Spinal cord (tissue), 10 donors: ENCODE measurements at places on chromosomes 1 and 21.
A peak's percentile ranks its signal among the peaks of the same experiment; 100 is the strongest.

- no peak for DNase-seq
Observed at GRCh38 chr1:224262373-224263054, 67.5 kb downstream of the NVL start.

- DNase-seq = no peak
Observed at GRCh38 chr1:197825541-197825940, 50.3 kb upstream of the DENND1B start.

DNA sequence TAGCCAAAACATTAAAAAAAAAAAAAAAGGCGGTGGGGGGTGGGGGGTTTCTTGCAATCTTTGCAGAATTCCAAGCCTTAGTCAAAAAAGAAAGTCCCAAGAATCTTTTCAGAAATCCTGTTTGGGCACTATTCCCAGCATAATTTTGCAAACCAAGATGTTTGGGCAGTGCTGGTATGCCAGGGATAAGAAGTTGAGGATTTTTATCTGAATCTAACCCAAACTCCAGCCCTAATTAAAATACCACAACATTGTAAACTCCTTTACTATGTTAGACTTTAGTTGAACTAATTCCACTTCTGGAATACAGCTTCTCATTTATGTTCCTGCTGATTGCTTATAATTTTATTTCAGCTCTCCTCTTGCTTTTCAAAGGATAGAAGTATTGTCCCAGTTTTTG is 504.1 kb upstream of the ADGRL2 start:
- no peak for DNase-seq

DNA sequence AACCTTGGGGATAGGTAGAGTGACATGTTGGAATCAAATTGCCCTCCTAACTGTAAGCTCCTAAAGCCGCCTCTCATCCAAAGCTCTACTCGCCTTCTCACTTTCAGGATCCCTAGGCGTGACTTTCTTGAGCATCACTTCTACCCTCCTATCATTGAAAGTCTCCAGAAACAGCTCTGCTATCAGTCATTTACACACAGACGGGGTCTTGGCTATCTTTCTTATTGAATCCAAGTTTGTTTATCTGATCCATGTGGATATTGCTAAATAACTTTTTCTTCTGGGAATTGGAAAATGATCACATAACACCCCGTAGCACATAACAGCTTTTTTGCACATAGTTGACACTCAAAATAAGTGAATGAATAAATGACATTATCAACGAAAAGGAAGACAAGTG is 216.4 kb upstream of the KIAA0040 start:
- no peak for DNase-seq

- no peak for DNase-seq
Observed at GRCh38 chr1:110630839-110631663, 24.9 kb upstream of the KCNA2 start.

DNA sequence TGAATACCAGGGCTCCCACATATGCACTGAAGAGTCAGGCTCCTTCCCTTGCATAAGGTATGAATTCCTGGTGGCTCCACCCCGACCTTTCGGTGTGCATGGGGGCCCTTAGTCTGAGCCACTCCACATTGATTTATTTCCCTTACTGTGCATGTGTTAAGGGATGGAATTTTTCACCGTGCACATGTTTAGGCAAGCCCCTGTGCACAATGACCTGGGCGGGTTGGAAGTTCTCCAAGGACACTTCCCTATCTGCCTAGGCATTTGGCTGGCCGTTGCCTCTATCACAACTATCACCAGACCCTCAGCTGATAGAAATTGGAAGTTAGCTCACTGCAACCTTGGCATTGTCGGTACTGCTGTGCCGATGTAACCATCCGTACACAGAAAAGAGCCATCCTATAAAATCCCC is 9.7 kb downstream of the S100A6 start:
- no peak for DNase-seq

- no peak for DNase-seq
Observed at GRCh38 chr1:65844821-65845534, 52.3 kb downstream of the PDE4B start.

DNA sequence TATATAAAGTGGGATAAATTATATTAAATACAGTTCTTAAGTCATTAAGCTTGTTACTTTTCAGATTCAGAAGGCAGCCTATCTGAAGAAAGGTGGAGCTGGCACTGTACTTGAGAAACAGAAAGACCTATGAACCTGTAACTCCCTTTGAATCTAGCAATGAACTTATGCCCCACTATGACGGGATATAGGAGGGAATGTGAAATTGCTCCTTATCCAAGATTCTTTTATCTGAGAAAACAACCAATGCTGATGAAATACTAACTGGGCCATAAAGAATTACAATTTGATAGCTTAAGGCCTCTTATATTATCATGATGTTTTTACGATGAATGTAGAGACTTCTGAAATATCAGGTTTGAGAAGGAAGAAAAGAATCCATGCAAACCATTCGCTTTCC is 50.1 kb downstream of the ATP1B1 start:
- DNase-seq = no peak

- no peak for DNase-seq
Observed at GRCh38 chr1:60575326-60575977, 501.9 kb upstream of the C1orf87 start.

GRCh38 chr1:57494530-57495079 is 70.7 kb upstream of the DAB1 start:
- no peak for DNase-seq

- no peak for DNase-seq
Observed at GRCh38 chr1:6420454-6421042, 829 bp upstream of the HES2 start.

GRCh38 chr1:6125366-6125765 is 54.8 kb downstream of the CHD5 start:
- no peak for DNase-seq

GRCh38 chr1:5811419-5811818 is 180.8 kb downstream of the NPHP4 start:
- peak; percentile 45 for DNase-seq

DNA sequence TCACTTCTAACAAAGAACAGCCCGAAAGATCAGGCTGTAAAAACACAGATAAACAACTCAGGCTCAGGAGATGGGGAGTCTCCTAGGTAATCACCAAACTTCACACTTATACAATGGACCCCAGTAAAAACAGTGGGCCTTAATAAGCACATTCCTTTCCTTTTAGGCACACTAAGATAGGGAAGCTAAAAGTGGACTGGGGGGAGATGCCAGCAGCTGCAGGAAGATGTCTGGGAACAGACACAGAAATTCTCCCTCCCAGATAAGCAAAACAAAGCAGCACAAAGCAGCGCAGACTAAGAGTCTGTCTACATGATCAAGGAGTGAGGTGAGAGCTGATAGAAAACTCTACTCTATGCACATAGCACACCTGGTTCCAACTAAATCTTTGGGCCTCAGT is 29.0 kb upstream of the CTBS start:
- no peak for DNase-seq

DNA sequence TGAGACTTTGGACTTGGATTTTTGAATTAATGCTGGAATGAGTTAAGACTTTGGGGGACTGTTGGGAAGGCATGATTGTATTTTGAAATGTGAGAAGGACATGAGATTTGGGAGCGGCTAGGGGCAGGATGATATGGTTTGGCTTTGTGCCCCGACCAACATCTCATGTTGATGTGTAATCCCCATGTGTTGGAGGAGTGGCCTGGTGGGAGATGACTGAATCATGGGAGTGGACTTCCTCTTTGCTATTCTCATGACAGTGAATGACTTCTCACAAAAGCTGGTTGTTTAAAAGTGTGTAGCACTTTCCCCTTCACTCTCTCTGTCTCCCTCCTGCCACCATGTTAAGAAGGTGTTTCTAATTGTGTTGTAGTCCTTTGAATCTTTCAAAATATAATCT is 9.3 kb upstream of the PHGDH start:
- DNase-seq = no peak

DNA sequence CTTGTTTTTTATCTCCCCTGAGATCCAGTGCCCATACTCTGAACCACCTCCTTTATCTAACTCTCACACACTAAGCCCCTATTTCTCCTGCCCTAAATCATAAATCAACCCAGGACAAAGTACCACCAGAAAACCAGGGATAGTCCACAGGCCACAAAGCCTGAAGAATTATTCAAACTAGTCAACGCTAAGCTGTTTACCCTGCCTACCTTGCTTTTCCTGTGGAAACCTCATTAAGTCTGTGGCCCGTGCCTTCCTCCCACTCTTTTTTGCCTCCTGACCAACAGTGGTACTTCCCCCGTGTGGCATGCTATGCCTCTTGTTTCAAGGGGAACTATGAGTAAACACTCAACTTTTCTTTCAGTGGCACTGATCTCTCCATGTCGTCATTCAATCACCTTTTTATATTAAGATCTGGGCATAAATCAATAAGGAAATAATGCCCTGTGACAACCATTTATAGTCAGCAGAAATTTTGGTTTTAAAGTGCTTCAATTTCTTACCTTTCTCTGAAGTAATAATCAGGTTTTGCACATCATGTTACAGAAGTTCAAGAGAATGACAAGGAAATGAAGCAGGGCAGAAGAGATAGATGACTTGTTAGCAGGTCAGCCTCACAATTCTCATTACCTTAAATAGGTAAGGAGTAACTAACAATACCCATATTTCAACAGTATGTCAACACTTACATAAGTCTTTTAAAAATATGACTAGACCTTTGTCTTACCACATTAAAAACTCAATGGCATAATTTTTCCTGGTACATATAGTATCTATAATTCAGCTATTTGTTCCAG is 32.1 kb downstream of the EYA3 start:
- no peak for DNase-seq
